ENCODE measurements at places on chromosomes 2 and 18.

GRCh38 chr2:158112992-158113391, 11.3 kb downstream of the UPP2 start:
- no peak for DNase-seq

- no peak for DNase-seq
These were observed 108.5 kb downstream of the TMEM18 start for GRCh38 chr2:568639-569235.

DNA sequence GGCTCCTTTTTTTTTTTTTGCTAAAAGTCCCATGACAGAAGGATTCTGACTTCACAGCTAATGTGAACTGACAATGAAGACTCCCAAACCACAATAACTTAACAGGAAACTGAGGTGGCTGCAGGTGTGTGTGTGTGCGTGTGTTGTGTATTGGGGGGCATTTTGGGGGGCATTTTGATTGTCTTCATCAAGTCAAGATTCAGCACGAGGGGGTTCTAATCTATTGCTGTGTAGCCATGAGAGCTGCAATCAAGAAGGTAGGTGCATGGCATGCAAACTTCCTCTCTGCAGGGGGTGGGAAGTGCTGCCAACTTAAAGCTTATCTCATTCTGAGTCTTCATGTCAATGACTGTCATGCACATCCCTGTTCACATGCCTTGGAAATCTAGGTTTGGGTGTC, 25.2 kb downstream of the SPRED2 start:
- no peak for DNase-seq

- no peak for DNase-seq
These were observed 262.7 kb downstream of the CYRIA start for GRCh38 chr2:16402891-16403290.

GRCh38 chr18:54444319-54444914, 86.7 kb downstream of the C18orf54 start:
- DNase-seq = peak; percentile 3

DNA sequence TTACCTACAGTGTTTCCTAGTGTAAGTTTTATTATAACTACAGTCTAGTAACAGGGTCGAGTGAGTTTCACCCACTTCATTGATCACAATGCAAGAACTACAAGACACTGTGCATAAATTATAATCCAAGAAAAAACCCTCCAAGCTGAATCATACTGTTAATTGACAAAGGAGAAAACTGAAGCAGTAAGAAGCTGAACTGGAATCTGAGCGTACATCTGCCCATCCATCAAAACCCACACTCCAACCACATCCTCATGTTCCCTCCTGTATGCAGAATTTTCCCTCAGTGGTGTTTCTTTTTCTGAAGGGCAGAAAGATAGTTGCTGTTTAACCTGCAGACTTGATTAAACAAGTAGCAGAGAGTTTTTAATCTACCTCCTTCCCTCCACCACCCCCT, 49.5 kb upstream of the KIDINS220 start:
- no peak for DNase-seq

DNA sequence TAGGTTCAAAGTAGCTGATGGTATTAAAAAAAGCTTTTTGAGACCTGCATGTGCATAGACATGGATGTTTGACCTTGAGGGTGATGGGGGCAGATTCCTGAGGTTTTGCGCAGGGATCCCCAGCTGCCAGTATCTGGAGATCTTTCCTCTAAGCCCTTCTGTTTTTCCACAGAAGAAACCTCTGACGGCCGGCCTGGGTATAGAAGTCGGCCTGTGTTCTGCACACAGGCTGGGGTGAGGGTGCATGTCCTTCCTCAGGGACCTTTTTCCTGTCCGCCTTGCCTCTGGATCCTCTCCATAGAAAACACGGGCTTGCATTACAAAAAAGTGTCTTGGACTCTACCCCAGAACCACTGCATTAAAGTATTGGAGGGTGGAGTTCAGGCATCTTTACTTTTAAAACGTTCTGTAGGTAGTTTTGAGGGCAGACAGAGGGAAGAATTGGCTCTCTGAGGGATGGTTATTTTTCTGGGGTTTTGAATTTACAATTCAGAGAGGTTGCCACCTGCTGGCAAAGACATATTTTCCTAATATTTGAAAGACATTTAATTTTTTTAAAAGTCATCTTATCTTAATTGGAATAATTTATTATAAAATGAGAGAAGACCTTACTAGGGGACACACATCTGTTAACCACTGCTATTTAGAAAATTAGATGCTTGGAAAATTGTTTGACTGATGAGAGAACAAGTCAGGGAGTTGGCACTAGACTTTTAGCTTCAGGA, 350.6 kb downstream of the DCDC2C start:
- DNase-seq = no peak

DNA sequence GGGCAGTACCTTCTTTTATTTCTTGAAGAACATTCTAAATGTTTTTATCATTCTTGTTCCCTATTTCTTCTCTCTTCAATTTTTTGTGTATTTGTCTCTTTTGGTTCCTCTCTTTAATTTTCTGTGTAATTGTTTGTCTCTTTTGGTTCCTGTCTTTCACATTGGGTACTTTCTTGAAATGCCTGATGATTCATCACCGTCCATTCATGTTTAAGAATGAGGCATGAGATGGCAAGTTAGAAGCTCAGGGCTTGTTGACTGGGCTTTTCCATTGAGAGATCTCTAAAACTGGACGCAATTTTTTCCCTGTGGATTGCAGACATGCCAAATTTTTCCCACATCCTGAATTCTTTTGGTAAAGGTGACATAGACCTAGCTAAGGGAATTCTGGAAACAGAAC, 33.7 kb upstream of the IL1R2 start:
- no peak for DNase-seq

GRCh38 chr2:105327690-105328089, 1.8 kb downstream of the TGFBRAP1 start:
- DNase-seq = no peak

DNA sequence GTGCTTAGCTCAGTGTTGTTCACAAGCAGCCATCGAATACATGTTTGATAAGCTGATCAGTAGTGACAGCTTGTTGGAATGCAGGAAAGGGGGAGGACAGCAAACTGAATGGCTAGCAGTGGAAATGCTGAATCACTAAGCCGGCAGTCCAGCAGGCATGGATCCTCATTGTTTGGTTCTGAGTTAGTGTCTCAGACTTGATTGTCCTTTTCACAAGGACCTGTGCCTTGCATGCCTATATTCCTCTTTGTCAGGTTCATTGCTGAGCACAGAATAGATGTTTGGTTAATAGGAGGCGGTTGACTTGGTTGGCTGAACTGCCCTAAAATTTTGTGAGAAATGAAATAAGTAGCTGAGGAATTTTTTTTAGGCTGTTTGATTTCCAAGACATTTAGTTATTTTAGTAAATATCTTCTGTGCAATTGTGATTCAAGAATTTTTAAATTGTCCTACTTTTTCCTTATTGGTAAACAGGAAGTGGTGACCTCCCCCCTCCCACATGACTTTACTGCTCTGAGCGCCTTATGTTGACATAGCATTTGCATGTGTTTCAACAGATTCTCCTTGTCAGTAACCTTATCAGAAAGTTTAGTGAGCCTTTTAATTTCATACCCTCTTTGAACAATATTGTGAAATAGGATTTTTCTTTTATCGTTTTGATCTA, 21.4 kb upstream of the STON1 start:
- DNase-seq = no peak

DNA sequence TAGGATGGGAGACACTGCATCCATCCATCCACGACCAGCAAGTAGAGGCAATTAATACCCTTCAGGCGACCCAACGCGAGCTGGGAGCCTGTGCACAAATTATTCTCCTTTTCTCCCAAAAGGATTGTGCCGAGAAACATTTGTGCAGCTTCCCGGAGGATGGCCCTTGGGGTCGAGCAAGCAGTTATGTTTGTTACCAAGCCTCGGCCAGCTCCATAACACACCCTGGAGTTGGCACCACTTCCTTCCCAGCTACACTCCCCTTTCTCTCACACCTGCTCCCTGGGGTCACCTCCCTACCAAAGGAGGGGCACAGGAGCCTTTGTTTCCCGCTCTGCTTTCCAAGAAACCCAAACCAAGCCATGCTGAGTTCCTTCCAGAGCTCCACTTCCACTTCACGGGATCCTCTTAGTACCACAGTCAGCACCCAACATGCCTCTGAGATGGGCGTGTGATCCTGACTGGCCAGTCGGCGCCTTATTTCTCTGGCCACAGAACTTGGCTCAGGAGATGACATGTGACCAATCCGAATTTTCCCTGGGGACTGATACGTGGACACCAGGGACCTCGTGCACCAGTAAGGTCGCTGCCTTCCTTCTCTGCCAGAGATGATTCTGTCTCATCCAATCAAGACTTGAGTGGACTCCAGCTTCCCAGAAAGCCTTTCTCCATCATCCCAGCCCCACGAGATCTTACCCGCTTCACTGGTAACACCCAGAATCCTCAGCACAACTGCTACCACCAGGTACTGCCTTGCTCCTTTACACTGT, 28.5 kb downstream of the GPR55 start:
- DNase-seq = no peak

DNA sequence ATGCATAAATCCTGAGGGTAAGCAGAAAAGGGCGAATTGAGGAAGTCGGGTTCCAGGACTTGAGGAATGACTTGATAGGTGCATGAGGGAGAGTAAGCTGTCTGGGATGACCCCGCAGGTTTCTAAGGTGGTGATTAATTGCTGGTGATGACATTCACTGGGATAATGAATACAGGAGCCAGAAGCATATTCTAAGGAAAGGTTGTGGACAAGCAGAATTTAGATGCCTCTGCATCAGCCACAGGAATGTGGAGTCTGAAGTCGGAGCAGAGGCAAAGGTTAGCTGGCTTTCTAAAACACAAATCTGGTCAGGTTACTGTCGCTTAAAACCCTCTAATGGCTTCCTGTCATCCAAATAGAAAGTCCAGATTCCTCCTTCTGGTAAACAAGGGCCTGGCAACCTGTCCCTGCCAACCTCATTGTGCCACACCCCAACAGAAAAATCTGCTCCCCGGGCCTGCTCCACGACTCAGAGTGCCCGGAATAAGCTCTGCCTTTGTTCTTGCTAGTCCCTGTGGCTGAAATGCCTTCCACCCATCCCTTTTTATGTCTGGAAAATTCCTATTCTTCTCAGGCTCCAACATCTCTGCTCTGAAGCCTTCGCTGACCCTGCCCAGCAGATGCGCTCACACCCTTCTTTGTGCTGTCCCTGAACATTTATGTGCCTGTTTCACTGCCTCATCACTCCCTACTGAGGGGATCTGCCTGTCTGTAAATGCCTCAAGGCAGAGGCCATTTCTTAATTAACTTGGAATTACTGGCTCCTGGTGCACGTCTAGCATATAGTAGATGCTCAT, 11.3 kb upstream of the TMEM214 start:
- DNase-seq = no peak

GRCh38 chr2:65413610-65414009, 18.8 kb downstream of the SPRED2 start:
- DNase-seq = no peak

- DNase-seq = no peak
These were observed 11.2 kb upstream of the PROM2 start for GRCh38 chr2:95262896-95263542.

DNA sequence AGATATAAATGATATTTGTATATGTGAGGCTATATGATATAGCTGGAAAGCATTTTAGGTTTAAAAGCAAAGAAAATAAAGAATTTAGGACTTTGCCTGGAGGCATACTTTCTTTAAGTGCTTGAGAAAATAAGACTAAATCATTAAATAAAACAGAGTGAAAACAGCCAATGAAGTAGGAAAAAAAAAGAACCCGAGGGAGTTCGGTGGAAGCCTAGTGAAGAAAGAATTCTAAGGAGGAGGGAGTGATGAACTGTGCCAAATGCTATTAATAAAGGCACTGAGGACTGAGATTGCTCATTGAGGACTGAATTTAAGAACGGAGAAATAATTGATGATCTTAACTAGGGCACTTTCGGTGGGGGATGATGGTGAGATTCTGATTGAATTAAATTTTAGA, 573.5 kb downstream of the DSC3 start:
- no peak for DNase-seq

DNA sequence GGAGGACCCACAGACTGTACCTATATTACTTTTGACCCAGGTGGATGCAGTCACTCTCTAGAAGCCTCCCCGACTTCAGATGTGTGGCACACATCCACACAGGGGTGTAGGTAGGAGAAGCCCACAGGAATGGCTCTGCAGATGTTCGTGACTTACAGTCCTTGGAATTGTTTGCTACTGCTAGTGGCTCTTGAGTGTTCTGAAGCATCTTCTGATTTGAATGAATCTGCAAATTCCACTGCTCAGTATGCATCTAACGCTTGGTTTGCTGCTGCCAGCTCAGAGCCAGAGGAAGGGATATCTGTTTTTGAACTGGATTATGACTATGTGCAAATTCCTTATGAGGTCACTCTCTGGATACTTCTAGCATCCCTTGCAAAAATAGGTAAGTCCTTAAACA, 605 bp downstream of the SLC9A4 start:
- no peak for DNase-seq

- DNase-seq = no peak
These were observed 22.5 kb downstream of the GCFC2 start for GRCh38 chr2:75688196-75688595.

GRCh38 chr2:39107156-39107555, 13.7 kb downstream of the SOS1 start:
- no peak for DNase-seq

GRCh38 chr2:24454294-24454693, 36.8 kb upstream of the NCOA1 start:
- DNase-seq = no peak

DNA sequence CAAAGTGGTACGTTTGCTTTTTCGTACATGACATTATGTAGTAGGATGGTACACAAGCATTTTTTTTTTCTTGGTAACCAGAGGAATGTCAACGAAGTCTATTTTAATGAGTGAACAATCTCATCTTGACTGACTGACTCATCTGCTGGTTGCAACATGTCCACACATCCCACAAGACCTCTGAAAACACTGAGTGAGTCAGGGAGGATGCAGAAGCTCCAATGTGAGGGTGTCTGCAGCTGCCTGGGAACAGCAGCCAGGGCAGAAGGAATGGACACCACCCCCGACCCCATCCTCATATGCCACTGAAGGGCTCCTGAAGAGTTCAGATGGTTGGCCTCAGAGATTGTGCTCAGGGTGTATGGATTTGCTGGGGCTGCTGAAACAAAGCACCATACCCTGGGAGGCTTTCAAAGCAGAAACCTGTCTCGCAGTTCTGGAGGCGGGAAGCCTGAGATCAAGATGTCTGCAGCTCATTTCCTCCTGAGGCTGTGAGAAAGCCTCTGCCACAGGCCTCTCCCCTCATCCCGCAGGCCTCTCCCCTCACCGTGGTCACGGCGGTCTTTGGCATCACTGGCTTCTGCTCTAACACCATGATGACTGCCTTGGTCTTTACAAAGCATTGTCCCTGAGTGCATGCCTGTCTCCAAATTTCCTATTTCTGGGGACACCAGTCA, 124.6 kb downstream of the LRATD1 start:
- peak; percentile 33 for DNase-seq

DNA sequence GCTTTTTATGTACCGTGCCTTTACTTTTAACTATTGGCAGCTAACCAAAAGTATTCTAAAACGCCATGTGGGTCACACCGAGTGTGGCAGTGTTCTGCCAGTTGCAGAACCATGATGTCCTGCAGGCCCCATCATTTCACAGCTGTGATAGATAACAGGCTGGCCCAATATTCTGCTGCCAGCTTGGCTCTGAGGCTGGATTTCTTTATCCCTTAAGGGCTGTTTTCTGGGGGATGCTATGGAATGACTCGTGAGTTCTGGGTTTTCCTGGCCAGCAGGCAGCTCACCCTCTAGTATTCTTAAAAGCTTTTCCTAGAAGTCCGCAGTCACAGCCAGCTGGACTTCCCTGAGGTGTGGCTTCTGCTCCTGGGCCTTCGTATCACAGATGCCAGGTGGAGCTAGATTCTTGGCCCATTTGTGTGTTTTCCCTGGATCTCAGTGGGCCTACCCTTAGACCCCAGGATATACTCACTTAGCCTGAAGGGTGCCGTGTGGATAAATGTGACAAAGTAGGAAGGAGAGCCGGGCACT, 41.0 kb downstream of the FHOD3 start:
- no peak for DNase-seq

GRCh38 chr2:29898999-29899398, 22.4 kb downstream of the ALK start:
- DNase-seq = no peak

Data from H54 (cell line).